ENCODE measurements at places on chromosomes 16 and 17. TPM values are rescaled to one million over a fixed set of nuclear protein-coding genes. Genes with fewer than 3 reads are reported as not detected.

The SLC38A10 gene
- 76.1 TPM for total RNA-seq

The TBC1D3K gene
- not detected for total RNA-seq

The RIPOR1 gene
- 21.5 TPM for total RNA-seq

The C17orf113 gene
- total RNA-seq, result under 0.01 TPM

The EPN3 gene
- total RNA-seq, result not detected

The C16orf92 gene
- total RNA-seq, result not detected

The ZPBP2 gene
- total RNA-seq, result not detected

The HAP1 gene
- under 0.01 TPM for total RNA-seq

The FDXR gene
- 31.4 TPM for total RNA-seq

The GNG13 gene
- not detected for total RNA-seq

The TRAPPC2L gene
- total RNA-seq, result 36.4 TPM

The KCNAB3 gene
- total RNA-seq, result 0.85 TPM

The PLCD3 gene
- total RNA-seq, result 7.9 TPM

The TMC8 gene
- not detected for total RNA-seq
